NCI-H1092 treated with DMSO at 0.1 percent for 48 hours (cell line): ENCODE measurements at places on chromosomes 1 and 21.

DNA sequence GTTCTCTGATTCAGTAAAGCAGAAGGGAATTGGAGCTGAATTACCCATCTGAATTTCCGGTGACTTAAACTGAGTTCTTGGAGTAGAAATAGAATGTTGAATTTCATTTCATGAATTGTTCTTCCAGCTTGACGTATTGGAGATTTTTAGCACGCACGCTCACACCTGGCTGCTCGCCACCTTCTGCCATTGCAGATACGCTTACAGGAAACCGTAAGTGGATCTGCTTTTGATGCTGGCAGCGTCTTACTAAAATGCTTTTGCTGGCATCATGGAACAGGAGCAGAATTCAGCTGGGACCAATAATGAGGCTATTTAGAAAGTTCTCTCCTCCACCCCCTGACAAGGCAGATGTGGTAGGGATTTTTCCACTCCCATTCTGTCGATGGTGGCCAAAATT lies 17.7 kb upstream of the ELAVL4 start:
- peak; percentile 75 for DNase-seq

GRCh38 chr1:178532392-178532791 lies 19.5 kb downstream of the TEX35 start:
- DNase-seq = peak; percentile 77

DNA sequence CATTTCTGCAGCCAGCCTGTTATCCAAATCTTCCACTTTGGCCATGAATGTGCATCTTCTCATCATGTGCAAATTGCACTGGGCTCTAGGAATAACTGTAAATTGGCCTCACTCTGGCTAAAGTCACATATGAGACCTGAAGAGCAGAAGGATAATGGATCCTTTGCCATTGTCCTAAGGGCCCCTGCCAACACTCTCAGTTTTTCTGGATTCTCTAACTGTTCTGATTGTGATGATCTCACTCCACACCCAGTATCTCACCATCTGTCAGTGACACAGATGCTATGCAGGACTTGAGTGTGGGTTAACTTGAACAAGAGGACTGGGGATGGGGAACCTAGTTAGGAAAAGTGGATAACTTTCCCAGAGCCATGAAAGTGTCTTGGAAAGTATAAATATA lies 8.5 kb upstream of the FYB2 start:
- DNase-seq = no peak

DNA sequence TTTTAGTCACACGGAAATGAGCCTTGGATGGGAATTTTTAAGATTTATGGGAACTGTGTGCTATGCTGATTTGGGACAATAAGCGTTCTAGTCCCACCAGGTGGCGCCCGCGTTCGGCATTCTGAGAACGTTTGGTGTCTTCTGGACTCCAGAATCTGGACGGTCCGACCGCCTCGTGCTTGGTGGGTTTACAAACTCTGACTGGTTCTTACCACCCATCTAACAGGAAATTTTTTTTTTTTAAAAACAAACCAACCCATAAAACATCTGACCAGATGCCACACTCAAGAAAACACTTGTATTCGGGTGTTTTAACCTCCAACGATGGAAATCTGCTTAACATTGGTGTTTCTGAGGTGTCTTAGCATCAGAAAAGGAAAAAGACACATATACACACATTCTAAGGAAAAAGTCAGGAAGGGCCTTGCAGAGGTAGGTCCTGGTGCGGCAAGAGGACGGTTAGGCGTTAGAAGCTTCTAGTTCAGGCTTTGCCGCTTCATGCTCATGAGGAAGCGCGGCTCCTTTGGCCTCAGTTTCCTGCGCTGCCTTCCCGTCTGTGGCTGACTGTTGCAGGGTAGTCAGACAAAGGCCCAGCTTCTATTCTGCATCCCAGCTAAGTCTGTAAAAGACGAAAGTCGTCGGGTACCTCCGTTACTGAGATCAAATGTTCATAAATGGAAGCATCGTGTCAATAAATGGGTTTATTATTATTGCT lies 814 bp upstream of the DYRK3 start:
- peak; percentile 89 for DNase-seq

DNA sequence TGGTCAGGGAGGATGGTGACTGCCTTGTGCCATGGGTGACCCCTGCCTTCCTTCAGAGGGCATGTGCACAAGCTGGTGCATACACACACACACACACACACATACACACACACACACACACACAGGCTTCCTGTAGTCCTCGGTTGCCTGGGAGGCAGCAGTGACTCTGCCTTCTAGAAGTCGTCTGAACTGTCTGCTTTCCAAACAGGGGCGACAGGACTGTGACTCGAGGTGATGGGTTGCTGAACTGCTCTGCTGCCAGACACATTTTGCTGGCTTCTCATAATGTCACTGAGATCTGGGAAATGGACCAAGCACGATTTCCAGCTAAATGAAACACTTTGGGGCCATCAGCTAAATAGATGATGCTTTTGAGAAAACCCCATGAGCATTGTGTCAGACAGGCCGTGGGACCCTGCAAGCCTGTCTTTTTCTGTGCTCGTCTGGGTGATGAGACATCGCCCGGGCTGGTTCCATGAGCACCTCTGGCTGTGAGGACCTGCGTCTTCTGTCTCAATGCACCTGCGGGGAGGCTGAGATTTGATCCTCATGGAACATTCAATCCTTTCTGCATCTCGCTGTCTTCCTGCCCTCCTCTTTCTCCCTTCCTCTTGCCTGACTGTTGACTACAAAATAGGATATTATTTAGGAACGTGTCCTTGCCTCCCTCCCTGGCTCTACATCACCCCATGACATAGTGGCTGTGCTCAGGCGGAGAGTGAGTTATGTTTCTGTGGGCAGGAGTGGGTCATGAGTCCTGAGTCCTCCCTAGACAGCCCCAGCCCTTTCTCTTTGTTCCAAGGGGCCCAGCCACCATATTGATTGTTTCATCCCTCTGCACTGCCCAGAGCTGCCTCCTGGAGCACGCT lies 436.8 kb downstream of the CAMTA1 start:
- DNase-seq = no peak

DNA sequence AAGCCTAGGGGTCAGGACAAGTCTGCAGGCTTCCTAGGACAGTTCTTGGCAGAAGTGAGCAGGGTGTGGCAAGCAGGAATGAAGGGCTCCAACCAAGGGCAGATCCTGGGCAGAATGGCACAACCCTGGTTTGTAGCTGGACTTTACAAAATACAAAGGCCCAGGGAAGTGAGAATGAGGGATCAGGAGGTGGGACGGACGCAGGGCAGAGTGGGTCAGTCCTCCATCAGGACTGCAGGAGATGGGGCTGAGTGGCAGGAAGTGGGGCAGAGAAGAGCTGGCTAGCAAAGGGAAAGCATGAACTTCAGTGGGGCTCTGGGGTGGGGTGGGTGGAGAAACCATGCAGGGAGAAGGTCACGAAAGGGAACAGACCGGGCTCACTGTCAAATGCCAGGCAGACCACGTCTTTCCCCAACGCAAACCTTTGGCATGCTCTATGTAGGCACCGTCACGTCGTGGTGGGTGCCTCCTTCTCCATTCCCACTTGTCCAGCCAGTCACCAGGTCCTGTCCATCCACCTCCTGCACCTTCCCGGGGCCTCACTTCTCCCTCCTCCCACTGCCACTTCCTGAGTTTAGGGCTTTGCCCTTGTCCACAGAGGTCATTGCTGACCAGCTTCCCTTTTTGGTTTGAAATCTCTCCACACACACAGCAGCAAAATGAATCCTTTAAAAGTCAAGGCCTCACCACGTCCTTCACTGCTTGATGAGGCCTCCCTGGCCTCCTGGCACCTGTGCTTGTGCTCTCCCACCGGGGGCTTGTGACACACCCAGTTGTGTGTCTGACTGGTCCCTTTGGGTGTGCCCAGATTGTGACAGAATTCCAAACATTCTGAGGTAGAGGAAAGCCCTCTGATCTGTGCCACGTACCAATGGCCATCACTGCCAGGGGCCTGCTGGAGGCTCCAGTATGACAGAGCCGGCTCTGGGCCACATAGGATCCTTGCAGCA lies 8.7 kb upstream of the CLDN19 start:
- DNase-seq = no peak

DNA sequence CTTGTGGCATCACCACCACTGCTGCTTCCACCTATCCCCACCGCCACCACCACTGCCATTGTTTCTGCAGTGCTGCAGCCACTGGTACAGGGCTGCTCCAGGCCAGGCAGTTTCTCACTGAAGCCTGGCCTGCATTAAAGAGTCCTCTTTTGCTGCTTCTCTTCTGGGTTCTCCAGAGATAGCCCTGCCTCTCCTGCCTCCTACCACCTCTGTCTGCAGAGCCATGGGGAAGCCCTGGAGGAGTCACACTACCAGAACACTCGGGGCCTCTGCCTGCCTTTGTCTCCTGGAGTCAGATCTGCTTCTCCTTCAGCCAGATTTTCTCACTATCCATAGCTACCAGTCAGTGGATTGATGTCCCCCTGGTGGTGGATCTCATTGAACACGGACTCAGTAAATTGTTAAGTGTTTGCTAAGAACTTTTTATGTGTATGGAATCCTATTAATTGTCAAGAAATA lies 37.7 kb upstream of the DDAH1 start:
- peak; percentile 16 for DNase-seq

DNA sequence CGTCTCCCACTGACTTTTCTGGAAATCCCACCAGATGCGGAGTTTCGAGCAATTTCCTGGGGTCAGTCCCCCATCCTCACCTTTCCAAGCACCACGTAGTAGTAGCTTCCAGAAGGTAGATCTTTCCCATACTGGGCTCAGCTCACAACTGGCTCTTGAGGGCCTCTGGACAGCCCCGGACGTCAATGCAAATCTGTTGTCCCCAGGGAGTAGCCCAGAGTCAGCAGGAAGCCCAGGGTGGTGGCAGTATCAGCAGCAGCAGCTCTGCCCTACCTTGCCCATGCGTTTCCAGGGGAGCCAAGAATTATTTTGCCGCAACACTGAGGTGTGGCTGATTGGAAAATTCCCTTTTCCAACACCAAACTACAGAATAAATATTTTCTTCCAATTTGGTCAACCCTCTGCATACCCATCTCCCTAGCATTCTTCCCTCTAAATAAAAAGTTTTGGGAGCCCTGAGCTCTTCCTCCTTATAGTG lies 70.3 kb downstream of the CD46 start:
- no peak for DNase-seq

DNA sequence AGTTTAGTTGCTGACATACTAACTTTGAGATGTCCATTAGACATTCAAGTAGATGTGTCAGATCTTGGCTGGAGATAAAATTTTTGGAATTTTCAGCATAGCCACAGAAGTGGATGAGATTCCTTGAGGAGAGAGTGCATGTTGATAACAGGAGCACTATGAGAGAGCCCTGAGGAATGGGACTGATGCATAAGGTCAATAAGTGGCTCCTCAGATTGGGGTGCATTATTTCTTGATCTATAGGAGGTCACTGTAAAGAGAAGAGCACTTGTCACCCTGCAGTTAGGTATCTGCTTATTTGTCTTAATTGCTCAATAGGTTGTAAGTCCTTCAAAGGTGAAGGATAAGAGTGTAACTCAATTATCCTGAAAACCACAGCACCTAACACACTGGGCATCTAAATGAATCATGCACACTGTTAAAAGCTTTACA lies 52.0 kb upstream of the TACSTD2 start:
- DNase-seq = no peak

DNA sequence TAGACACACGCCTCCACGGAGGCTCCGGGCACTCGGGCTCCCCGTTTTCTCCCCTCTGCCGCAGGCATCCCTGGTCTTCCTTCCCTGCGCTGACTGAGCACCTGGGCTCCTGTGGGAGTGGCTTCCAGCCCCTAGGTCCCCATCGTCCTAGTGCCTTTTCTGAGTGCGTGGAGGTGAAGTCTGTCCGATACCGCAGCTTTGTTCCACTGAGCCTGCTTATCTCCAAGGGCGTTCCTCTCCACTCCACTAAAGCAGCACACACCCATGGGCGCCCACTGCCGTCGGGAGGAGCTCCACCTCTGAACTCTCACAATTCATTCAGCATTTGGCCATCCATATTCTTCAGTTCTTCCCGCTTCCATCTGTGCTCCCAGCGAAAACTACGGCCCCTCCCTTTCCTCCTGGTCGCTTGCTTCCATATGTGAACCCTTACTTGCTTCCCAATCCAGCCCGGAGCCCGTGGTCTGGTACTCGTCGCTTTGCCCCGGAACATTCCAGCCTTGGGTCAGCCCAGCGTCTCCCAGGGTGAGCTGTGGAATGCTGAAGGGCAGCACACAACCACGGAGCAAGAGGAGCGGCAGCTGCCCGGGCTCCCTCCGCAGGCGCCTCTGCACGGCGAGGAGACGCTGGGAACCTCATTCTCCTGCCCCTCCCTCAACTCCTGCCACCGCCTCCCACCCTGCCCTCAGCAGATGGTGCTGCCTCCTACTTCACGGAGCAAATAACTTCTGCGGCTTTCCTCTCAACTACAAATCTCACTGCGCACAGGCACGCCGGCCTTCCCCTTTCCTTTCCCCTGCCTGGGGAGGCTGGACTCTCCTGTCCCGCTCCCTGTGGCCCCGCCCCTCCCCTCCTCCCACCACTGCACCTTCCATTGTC lies 27.5 kb downstream of the ATP8B2 start:
- peak; percentile 30 for DNase-seq

DNA sequence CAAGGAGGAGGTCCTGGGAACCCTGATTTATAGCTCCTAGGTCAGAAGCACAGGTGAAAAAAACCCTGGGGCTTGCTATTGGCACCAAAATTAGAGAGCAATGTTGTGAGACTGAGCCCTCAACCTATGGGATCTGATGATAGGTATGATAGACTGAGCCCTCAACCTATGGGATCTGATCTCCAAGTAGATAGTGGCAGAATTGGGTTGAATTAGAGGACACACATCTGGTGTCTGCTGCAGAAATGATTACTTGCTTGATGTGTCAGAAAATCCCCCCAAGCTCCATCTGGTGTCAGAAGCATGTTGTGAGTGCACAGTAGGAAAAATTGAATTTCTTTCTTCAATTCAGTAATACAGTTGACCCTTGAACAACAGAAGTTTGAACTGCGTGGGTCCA lies 62.4 kb downstream of the MAP3K21 start:
- DNase-seq = no peak

DNA sequence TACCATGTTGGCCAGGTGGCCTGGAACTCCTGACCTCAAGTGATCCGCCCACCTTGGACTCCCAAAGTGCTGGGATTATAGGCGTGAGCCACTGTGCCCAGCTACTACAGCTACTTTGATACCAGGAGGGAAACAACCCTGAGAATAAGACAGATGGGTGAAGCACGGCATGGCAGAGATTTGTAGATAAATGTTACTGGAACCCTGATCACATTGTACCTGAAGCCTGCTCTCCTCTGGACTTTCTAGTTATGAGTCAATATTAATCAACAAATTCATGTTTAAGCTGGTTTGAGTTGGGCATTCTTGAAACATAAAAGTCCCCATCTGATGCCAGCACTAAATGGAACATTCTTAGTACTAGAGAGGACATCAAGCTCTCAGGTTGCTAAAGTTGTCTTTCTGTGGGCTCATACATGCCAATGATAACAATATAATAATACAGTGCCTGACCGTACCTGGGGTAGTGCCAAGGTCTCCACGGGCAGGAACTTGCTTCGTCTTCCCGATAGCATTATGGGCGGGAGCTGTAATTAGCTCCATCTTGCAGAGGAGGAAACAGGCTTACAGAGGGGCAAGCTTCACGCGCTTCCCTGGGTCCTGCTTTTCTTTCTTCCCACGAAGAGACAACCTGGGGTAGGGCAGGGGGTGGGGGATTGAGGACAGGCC lies 30.7 kb upstream of the SLC19A1 start:
- no peak for DNase-seq
